ENCODE measurements at places on chromosomes 5 and 9.

DNA sequence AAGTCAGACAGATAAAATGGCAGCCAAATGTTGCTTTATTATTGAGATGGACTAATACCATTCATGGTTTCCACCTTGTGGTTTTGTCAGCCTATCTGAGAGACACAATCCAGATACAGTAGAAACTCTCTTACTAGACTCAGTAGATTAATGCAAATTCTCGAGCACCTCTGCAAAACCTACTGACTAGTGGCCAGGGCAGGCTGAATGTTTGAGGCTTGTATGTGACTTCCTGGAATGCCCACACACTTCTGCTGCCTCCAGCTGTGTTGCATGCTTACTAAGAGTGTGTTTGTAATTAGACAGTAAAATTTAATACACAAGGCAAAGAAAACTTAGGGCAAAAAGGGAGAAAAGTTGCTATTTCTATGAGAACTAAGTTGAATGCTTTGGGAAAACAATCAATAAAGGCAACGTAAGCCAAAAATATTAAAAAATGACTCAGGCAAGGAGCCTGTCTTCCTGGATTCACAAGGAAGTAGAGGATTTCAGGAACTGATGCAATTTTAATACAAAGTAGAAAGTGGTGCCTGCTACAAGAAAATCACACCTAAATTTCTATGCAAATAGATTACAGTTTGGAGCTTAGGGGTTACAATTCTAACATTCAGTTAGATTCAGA lies 30.2 kb upstream of the CCNG1 start:
- DNase-seq, result no peak

- DNase-seq, result no peak
These were observed 3.7 kb upstream of the SVEP1 start for GRCh38 chr9:110583237-110583636.

- peak; percentile 25 for DNase-seq
These were observed 469 bp downstream of the AGTPBP1 start for GRCh38 chr9:85741095-85741874.

GRCh38 chr9:68738358-68738757 lies 33.3 kb downstream of the PIP5K1B start:
- no peak for DNase-seq

DNA sequence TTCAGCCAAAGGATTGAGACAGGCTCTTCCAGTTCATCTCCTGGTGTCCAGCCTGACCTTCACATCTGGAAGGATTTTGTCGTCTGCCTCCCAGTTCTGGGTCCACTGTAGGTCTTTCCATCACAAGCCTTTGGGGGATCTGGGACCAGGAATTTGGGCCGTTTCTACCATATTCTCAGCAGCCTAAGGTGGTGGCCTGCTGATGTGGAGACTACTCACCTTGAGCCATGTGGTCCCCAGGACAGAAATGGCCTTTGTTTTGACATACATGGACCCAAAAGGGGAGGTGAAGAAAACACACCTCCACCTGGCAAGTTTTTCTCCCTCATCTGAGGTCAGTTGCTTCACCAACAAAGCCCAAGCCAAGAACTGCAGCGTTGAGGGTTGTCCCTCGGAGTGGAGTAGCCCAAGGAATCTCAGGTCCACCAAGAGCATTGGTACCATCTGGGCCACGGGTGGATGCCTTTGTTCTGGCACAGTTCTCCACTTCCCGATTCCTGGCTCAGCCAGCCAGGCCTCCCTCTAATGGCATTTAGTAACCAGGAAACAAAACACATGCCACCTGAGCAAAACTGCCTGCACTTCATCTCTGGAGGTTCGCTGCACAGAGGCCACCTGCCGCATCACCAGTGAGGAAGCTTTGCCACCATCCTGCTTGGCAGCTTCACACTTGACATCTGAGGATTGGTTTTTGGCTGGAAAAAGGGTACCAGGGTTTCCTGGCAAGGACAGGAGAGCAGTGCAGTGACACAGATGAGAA lies 24.7 kb downstream of the AMBP start:
- DNase-seq, result no peak

DNA sequence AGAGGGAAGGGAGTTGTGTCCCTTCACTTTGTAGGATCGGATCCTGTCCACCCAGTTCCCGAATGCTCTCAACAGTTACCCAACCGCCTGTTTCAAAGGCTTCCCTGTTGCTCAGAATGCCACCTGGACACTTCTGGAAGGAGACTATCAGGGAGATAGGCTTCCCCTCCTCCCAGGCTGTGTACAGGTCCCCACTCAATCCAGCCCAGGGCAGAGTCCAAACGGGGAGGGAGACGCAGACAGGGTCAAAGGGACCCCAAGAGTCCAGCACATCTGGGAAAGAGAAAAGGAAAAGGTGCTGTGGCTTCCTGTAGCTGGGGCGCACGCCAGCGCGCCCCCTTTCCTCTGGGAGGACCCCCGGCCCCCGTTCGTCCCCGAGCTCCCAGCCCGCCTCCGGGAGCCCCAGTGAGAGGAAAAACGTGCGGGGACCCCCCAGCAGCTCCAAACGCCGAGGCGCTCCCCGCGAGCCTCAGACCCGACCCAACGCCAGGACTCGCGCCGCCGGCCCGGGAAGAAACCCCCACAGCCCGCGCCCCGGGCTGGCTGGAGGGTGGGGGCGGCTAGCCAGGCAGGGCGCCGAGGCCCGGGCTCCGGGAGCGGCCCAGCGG lies 640 bp downstream of the SURF4 start:
- no peak for DNase-seq

GRCh38 chr5:61162832-61163567 lies 732 bp upstream of the SMIM15 start:
- no peak for DNase-seq

DNA sequence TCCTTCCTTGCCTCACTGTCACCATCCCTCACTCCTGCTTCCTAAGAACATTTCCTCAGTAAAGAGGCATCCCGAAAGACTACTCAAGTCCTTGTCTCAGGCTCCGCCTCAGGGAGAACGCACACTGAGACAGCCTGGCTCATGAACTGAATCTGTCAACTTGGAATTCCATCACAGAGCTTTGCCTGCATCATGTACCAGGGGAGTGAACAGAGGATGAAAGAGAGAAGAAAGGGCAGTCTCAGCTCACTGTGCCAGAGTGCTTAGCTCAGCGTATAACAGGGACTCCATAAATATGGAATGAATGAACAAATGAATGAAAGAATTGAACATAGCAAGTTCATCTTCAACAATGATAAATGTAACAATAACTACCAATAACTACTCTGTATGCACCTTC lies 68.7 kb upstream of the SLC1A3 start:
- DNase-seq, result no peak

- DNase-seq, result no peak
These were observed 40.1 kb upstream of the KIAA1958 start for GRCh38 chr9:112446526-112446925.

DNA sequence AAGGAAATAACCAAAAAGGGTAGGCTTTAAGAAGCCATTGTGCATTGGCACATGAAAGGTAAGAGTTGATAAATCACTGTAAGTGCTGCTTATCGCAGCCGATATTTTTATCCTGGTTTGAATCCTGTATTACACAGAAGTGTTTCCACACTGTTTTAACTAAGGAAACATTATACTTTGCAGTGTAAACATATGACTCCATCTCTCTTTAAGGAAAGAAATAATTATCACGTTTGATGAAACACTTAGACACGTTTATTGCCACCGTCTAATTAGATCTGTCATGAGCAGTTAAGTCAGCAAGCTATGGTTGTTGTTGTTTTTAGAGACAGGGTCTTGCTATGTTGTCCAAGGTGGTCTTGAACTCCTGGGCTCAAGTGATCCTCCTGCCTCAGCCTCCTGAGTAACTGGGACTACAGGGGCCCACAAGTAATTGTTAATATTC lies 85.7 kb upstream of the TNFAIP8 start:
- DNase-seq, result no peak

GRCh38 chr5:143134269-143134668 lies 269.2 kb downstream of the NR3C1 start:
- no peak for DNase-seq

GRCh38 chr5:120677481-120677880 lies 213.4 kb downstream of the PRR16 start:
- no peak for DNase-seq

DNA sequence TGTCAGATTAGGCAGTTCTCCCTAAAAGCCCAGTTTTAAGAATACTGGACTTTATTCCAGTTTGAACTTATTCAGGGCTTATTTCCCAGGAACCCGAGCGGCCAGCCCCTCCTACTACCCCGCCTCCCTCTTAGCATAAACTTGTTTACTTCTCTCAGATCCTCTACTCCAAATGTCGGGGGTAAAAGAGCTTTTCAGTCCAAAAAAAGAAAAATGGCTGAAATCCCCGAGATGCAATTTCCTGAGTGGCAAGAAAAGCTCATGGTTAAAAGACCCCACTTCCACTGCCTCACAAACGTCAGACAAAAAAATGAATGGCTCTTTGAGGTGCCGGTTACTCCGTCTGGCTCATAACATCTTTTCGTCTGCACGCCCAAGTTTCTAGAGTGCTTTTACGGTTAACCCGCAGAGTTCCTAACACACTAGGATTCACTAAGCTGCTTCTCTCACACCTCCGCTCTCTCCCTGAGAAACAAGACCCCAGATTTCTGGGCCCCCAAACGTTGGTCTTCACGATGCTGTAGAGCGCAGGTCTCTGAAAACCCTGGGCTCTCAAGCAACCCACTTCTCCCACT lies 402 bp downstream of the BRD8 start:
- DNase-seq, result no peak

DNA sequence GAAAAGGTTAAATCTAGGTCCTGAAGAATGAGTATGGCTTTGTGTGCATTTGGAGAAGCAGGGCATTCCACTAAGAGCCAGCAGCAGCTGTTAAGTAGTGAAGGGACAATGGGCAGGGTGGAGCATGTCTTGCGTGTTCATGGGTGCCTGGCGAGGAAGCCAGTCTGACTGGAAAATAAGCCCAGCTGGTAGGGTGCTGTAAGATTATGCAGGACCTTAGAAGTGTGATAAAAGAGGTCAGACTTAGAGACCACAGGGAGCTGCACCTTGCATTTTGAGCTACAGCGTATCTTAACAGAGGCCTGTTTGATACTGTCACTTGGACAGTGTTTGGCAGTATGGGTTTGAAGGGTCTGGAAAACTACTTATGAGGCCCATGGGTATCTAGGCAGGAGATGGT lies 131.7 kb upstream of the ELL2 start:
- DNase-seq, result no peak

DNA sequence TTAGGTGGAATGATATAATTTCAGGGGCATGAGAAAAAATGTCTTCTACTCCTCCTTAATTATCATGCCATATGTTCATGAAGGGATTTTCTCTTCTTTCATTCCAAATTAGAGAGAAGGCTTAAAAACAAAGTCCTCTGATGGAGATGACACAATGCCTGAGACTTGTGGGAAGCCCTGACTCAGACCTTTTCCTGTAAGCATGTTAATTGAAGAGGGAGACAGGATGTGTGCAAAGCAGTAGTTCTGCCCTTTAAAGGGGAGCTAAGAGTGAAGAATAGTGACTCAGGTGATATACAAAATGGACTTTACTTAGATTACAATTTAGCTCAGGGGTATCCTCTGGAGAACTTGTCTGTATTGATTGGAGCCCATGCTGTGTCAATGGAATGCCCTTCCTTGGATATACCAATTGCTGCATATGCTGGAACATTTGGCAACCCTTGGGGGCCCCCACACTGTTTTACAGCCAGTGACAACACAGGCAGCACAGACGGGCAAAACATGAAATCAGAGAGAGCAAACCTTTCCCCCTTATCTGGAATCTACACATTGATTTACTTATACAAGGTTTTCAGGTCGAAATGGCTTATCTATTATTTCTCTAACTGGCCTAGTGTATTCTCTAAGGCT lies 81.3 kb downstream of the IZUMO3 start:
- DNase-seq, result no peak

DNA sequence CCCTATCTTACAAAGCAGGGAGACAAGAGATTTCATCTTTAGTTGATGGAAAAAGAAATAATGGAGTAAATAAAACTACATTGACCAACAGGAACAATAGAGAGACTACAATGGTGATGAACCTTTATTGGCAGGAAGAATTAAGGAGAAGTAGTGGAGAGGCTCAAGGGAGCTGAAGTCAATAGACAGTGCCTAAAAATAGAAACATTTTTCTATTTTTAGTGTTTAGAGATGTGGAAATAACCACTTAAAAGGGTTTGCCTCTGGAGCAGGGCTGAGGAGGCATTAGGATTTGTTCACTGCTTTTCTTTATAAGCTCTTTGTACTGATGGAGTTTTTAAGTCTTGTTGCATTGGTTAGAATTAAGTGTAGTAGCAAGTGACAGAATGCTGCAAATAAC lies 98.4 kb upstream of the ERCC6L2 start:
- no peak for DNase-seq

DNA sequence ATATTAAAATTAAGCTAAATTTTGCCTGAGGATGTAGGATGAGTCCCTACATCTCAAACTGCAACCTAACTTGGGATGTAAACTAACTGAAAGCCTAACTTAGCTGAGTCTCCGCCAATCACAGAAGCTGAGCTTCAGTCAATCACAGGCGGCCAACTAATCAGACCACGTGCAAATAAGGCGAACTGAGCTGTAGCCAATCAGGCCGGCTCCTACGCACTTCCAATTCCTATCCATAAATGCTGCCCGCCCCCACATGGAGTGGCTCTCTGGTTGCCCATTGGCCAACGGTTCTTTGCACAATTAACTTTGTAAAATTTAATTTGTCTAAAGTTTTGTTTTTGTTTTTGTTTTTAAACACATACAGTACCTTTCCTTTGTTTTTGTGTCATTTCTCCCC lies 13.9 kb upstream of the GPX8 start:
- no peak for DNase-seq

GRCh38 chr5:5146530-5147160 lies 6.5 kb downstream of the ADAMTS16 start:
- no peak for DNase-seq

GRCh38 chr5:115543365-115544042 lies 1.1 kb downstream of the FEM1C start:
- peak; percentile 12 for DNase-seq

- DNase-seq, result no peak
These were observed 199.4 kb downstream of the MED10 start for GRCh38 chr5:6178846-6179532.

- DNase-seq, result no peak
These were observed 20.3 kb downstream of the RAI14 start for GRCh38 chr5:34676416-34676815.

DNA sequence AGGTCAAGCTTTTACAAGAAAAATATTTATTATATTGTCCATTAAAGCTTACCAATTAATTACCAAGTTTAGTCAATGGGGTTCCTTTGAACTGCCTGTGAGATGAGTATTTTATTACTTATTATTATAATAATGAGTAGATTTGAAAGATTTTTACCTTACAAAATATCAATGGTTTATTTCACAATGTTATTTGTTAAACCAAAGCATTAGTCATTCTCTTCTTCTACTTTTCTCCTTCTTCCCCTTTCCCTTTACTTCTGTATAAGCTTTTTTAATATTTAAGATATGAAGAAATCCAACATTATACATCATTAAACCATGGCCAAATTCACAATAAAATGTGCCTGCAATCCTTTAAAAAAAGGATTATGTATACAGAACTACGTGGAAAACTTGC lies 369.5 kb downstream of the ARL15 start:
- no peak for DNase-seq

GRCh38 chr9:130327781-130328348 lies 62.3 kb downstream of the HMCN2 start:
- no peak for DNase-seq

Measured in stimulated activated CD8-positive, alpha-beta memory T cell treated with anti-CD3 and anti-CD28 coated beads, Interleukin-15, amount 100 ng/mL, for 48 hours (primary cell).